Endothelial cell (in vitro differentiated cells): ENCODE measurements at places on chromosomes 16 and 17.
A peak's percentile ranks its signal among the peaks of the same experiment; 100 is the strongest.

- peak; percentile 97 for DNase-seq
Observed at GRCh38 chr17:44006598-44007345, 2.4 kb downstream of the NAGS start.

GRCh38 chr16:47612711-47613110 is 151.6 kb downstream of the PHKB start:
- DNase-seq = no peak

- DNase-seq = no peak
Observed at GRCh38 chr16:51592001-51592501, 441.0 kb upstream of the SALL1 start.

- no peak for DNase-seq
Observed at GRCh38 chr17:33513769-33514168, 220.7 kb upstream of the ASIC2 start.

DNA sequence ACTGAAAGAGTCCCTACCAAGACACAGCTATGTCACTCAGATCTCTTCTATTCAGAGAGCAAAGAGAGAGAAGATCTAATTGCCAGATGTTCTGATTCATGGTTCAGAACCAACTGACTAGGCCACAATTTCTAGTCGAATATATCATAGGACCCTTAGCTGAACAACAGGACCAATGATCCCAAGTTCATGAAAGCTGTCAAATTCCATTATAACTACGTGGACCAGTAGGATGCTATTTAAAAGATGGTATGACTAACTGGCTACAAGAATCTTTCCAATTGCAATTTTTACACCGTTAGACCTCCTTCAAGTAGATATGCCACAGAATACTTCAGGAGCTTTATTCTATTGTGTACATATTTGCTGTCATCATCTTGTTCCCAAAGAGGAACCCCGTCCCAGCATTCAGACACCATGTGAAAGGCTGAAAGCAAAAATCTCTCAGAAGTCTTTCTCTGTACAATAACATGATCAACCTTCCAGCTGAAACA is 26.0 kb downstream of the DCUN1D3 start:
- DNase-seq = no peak

DNA sequence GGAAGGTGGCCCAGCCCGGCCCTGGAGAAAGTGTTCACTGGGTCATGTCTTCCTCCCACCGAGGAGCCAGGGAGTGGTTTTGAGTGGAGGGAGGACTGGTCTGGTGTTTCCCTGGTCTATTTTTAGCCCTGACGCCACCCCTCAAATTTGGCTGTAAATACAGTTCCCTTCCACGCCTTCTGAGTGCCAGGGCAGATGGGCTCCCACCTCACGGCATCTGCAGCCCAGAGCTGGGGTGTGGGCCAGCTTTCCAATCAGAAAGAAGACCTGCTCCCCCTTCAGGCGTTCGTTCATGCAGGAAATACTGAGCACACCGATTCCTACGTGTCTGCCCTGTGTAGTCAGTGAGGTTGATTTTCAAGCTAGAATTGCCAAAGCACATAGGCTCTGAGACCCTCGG is 53.7 kb downstream of the SNX20 start:
- DNase-seq = no peak

DNA sequence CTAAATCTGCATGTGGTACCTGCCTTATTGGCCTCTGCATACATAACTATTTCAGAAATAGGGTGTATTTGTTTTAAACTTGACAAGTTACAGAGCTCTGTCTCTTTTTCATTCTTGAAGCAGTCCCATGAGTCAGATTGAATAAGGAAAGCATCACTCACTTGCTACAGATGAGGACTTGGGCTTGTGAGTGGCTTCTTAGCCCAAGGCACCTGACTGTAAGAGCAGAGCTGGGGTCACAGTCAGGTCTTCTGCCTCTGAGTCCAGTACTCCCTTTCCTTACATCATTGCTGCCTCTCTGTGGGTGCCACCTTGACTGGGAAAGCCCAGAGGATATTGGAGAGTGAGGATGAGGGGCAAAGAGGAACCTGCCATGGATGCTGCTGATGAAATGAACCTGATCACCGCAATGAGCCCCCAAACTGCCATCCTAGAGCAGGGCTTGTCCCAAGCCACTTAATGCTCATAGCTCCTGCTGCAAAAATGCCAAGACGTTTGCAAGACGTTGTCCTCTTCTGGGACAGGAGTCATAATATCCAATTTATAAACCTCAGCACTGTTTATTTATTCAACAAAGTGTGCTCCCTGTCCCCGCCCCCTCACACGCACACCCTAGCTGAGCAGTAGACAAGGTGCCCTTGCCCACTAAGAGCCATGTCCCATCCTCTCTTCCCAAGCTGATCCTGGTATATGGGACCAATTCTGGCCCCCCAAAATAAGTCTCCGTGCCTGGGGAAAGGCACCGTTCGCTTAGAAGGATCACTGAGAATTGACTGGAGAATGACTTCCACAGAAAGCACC is 74.1 kb downstream of the CCDC182 start:
- DNase-seq = peak; percentile 1

DNA sequence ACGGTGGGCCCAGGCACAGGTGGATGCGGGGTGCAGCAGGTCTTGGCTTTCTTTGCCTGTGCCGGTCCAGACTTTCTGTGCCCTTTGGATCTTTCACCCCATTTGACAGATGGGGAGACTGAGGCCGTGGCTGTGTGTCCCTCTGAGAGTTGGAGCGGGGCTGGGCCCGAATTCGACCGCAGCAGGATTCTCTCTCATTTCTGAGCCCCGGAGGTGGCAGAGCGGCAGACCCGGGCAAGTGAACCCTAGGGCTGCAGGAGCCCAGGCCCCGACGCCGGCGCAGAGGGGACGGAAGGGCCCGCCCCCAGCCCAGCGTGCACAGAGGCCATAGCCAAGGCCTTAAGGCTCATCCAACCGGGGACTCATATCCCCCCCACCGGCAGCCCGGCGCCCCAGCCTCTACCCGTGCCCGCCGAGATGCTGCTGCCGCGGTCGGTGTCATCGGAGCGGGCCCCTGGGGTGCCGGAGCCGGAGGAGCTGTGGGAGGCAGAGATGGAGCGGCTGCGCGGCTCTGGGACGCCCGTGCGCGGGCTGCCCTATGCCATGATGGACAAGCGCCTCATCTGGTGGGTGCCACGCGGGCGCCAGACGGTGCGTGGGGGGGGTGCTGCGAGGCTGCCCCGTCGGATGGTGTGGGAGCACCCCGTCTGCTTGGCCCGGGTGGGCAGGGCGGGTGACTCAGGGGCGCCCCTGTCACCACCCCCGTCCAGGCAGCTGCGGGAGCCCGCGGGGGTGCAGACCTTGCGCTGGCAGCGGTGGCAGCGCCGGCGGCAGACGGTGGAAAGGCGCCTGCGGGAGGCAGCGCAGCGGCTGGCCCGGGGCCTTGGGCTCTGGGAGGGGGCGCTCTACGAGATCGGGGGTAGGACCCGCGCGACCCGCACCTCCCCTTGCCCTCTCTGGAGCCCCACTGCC is 857 bp downstream of the TMC8 start:
- DNase-seq = no peak

DNA sequence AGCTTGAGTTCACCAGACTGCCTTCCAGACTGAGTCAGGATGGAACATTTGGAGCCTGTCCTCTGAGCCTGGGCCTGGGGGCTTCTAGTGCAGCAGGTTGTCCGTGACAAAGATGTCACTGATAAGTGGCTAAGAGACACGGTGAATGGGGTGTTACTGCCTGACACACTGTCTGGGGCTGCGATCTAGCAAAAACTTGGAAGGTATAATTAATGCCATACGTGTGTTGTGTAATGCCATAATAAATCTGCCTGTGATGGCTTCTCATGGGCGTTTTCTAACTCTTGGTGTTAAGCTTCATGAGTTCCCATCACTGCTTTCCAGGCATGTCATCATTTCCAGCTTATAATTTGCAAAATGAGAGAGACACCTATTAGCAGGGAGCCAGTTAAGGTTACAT is 215.4 kb downstream of the UTP18 start:
- DNase-seq = no peak

DNA sequence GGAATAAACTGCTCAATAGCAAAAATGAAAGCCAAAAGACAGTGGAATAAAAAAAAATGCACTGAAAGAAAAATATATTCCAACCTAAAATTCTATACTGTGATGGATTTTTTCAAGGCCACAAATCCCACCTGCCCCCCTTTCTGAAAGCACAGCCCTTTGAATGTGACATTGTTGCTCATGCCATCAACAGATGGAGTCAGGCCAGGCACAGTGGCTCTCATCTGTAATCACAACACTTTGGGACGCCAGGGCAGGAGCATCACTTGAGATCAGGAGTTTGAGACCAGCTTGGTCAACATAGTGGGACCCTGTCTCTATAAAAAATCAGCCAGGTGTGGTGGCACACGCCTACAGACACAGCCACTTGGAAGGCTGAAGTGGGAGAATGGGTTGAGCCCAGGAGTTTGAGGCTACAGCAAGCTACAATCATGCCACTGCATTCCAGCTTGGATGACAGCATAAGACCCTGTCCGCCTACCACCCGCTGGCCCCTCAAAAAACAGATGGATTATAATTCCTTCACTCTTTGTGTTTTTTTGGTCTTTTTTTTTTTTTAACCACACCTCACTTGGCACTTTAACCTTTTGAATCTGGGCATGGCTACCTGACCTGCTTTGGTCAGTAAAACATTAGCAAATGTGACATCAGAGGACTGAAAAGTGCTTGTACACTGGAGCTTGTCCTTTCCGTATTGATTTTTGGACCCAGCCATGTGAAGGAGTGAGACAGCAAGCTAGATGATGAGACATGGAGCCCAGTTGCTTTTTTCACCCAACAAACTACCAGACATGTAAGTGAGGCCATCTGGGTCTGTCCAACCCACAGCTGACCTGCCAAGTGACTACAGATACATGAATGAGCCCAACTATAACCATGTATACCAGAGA is 36.3 kb downstream of the GLG1 start:
- no peak for DNase-seq

GRCh38 chr17:74252211-74252610 is 21.8 kb upstream of the DNAI2 start:
- DNase-seq = no peak

DNA sequence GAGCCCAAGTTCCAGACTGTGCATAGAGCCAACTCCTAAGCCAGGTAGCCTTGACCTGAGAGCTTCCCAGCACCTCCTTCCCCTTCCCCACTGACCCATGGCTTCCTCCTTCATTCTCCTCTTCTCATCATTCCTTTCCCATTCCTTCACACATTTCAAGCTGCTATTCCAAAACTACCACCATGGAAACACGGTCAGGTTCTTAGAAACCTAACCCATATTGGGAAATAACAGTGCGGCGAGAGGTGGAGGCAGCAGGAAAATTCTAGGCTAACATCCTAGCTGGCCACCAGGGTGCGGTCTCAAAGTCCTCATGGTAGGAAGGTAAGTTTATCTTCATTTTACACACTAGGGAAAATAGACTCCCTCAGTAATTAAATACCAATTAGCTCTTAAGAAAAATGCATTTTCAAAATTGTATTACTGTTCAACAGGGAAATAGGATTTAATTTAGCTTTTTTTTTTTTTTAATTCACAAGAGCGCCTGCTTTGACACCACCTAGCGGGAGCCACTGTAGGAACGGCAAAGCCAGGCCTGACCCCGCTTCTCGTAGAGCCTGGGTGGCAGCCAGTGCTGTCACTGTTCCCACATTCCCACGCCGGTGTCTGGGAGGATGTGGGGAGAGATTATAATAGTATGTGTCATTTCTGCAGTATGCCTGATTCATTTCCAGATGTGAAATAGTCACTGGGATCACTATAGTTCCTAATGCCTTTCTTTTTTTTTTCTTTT is 14.0 kb upstream of the SPHK1 start:
- DNase-seq = no peak

DNA sequence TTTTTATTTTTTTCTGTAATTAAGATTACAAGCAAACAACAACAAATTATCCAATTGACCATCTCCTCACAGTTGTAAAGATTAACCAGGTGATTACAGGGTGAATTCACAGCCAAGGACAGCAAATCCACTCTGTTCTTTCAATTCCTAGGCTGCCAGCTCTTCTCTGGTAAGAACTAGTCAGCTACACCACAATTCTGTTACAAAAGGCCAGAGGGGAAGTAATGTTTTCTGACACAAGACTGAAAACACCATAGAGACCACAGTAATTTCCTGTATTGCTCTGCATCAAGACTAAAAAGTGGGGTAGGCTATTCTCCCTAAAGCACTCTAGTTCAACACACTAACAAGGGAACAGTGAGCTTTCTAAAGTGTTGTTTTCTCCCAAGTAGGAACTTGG is 10.6 kb downstream of the CA10 start:
- no peak for DNase-seq

DNA sequence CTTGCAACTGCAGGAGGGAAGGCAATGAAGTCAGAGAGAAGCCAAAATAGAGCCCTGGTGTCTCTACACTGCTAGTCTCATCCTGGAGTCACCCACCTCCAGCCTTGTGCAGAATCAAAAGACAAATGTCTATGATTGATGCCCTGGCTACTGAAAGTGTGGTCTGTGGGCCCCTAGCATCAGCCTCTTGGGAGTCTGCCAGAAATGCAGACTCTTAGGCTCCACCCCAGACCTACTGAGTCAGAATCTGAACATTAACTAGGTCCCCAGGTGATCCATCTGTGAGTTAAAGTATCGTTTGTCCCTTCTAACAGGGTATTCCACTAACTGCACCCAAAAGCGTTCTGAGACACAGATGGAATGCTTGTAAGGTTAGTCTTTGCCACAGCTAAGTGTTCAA is 21.2 kb downstream of the EARS2 start:
- DNase-seq = no peak

DNA sequence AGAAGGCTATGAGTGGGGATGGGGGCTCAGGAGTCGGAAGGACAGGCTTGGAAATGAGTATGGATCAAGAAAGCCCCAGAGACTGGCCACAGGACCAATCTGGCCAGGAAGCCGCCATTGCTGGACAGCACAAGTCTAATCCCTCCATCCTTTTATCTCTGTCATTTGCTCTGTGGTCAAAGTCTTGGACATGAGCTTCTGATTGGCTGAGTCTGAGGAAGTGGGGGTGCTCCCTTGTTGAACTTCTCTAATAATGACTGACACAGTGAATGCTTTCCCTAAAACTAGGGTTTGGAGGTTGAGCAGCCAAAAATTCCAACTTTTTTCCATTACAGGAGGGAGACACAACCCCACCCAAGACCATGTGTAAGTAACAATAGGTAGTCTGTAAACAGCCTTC is 97.4 kb downstream of the MARF1 start:
- DNase-seq = no peak

DNA sequence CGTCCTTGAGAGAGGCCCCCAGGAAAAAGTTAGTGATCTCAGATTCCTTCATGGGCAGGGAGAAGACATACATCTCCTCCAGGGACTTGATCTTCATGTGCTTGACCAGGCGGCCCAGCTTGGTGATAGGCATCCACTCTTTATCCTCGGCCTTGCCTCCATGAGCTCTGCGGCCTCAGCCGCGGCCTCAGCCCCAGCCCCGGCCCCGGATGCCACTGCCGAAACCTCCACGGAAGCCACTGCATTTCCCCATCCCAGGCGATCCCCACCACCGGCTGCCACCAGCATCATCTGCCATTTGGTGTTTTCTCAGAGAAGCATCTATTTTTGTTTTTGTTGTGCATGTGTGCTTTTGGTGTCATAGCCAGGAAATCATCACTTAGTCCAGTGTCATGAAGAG is 16.7 kb upstream of the DHRS11 start:
- DNase-seq = no peak
